ENCODE measurements at places on chromosomes 2 and 18. TPM values are rescaled to one million over a fixed set of nuclear protein-coding genes. Genes with fewer than 3 reads are reported as not detected.

The KLHL30 gene
- total RNA-seq: 0.37 TPM

The TFCP2L1 gene
- 10.0 TPM for total RNA-seq

The TTR gene
- not detected for total RNA-seq

The MAPRE3 gene
- 11.4 TPM for total RNA-seq

The CAVIN2 gene
- total RNA-seq: 38.8 TPM

The ST8SIA5 gene
- total RNA-seq: not detected

The CYS1 gene
- 1.2 TPM for total RNA-seq

The TBR1 gene
- total RNA-seq: not detected

The C1QL2 gene
- 0.28 TPM for total RNA-seq

The NEURL3 gene
- total RNA-seq: 1.0 TPM

The CGREF1 gene
- 8.5 TPM for total RNA-seq

The C18orf54 gene
- 4.0 TPM for total RNA-seq

The CD207 gene
- not detected for total RNA-seq

The REG3G gene
- not detected for total RNA-seq

The CHPF gene
- 30.9 TPM for total RNA-seq
